ENCODE measurements at places on chromosomes 16 and 17.

GRCh38 chr17:81652906-81653771, 3.2 kb downstream of the PDE6G start:
- DNase-seq, result no peak

DNA sequence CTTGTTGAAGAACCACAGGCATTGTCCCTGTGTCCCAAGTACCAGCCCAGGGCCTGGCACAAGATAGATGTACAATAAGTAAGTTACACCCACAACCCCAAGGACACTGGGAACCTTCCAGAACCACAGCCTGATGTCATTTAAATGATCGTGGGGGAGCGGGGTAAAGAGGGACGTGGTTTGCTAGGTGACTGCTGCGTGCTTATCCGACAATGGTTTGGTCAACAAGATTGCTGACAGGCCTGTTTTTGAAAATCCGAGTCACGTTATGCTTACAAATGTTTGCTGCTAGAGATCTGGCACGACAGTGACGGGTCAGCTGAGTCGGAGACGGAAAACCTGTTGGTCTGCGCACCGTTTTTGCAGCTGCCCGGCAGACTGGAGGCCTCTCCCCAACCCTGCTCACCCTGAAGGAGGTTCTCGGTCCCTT, 22.8 kb downstream of the COTL1 start:
- no peak for DNase-seq

DNA sequence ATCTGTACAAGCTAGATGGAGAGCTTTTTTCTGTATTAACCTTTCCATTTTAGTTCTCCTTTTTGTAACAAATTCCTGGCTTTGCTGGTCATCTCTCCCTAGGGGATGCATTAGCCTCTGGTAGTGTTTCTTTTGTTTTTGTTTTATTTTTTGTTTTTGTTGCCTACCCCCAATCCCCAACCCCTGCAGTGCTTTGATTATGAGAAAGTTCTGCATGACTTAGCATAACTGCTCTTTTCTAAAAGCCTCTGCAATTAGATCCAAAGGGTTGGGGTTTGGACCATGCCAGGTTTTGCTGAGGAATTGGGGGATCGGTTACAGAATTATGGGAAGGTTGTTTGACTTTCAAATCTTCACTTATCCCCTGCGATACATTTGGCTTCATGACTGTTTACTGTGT, 98.2 kb downstream of the ADAMTS18 start:
- no peak for DNase-seq

DNA sequence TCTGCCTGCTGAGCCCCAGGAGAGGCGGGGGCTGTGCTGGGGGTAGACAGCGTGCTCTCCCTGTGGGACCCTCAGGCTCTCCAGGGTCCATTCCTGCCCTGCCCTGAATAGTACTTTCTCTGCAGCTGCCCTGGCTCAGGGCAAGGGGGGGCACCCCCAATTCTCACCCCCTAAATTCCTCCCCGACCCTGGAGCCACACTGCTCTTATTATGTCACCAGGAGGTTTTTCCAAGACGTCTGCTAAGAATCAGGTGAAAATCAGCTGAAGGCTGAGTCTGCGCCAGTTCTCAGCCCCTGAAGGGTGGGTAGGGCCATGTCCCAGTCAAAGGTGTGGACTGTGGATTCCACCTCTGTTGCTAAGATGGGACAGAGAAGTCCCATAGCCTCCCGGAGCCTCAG, 49.9 kb upstream of the MAP3K14 start:
- no peak for DNase-seq

DNA sequence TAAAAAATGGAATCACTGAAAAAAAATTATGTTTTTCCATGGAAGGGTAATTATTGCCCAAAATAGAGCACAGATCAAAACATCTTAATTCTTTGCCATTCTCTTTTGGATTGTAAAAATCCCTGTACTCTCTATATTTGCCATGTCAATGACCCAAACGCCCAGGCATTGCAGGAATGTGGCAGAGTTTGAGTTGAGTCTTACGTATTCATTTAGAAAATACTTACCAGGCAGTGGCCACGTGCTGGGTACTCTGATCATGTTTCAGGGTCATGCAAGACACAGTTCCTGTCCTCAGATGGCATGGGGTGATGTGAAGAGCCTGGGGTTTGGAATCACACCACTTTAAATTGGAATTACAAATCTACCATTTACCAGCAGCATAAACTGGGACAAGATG, 267.7 kb downstream of the ABCC12 start:
- DNase-seq, result no peak

DNA sequence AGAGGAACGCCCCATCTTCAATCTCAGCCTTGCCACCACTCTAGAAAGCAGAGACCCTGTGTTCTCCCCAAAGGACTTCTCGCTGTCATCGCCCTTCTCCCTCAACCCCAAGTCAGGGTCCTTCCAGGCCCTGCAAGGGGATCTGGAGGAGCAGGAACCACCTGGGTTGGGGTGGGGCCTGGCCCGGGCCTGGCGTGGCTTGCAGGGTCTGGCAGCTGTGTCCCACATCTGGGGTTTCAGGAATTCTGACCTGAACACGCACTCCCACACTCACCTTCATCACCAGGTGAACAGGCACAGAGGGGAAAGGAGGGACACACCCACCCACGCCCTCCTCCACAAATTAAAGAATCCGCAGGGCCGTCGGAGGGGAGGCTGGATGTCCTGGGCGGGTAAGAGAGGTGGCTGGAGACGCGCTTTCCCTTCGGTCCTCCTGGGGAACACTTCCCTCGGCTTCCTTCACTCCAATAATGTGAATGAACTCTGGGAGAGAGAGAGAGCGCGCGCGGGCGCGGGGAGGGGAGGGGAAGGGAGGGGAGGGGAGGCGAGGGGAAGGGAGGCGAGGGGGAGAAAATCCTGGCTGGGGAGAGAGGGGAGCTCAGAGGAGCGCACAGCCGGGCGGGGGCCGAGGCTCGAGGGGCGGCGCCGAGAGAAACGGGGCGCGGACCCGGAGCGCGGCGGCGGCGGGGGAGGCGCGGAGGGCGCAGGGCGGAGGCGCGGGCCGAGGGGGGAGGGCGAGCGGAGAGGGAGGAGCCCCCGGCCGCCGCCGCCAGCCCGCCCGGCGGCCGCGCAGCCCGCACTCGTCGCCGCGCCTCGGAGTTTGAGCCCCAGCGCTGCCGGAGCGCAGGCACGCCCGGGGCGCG, at the start of gene CACNG4:
TSS of gene CACNG4 (plus strand) at position 799 of the 863 bp plus-strand sequence. CDS start 205 bp downstream, outside the sequence.
- no peak for DNase-seq

DNA sequence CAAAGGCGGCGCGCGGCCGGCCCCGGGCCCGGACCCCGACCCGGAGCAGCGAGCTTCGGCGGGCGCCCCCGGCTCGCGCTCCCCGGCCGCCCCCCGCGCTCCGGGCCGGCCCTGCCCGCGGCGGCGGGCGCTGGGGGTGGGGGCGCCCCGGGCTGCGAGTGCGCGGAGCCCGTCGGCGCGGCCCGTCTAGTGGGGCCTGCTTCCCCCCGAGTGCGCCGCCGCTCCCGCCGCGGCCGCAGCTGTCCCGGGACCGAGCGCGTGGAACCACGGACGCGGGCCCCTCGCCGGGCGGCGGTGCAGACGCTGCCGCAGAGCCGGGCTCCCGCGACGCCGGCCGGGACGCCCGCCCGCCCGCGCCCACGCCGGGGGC, 308 bp downstream of the ADCY9 start:
- DNase-seq, result no peak
